ENCODE measurements at places on chromosomes 6 and 20.

GRCh38 chr6:106702451-106703110 is 73.2 kb downstream of the QRSL1 start:
- no peak for DNase-seq

DNA sequence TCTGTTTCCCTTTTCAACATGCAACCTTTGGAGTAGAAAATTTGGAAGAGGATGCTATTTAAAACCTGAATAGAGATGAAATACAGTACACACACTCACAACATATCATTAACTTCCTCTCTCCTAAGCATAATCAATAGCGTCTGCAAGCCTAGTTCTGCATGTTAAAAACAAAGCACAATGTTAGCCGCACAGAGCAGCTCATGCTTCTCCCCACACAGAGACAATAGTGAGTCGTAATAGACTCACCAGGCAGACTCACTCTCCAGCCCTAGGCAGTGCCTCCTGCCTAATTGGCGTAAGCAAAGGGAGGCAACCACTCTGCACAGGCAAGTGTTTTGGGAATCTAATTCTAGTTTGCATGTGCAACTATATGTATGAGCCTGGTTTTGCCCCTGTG is 45.8 kb upstream of the ARID1B start:
- no peak for DNase-seq

- DNase-seq = no peak
Measured at GRCh38 chr6:121305957-121306607, 28.2 kb downstream of the TBC1D32 start.

DNA sequence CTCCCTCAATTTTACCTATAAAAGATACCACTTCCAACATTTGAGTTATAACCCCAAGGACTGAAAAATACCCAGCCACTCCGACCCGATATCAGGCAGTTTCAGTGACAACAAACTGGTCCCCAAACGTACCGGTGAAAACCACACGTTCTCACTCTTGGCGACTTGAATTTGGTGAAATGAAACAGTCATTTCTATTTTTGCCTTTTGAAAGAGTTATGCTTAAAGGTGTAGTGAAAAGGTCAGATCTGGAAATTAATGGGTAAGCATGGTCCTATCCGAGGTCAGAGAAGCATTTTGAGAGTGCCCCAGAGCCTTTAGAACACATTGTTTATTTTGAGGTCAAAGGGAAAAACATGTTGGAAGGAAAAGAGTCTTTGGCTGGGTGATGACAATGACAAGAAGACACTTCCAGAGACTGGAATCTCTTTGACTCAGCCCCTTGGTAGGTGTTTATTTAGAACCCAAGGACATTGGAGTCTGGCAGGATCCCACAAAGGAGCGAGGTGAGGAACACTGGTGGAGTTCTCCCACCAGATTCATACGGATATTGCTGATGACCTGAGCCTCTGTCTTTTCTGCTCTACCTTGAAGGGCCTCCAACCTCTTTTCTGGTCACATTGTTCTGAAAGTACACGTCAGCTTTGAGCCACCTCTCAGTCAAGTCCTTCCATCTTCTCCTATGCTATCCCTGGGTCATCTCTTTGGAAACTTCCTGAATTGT is 235.0 kb downstream of the GMPR start:
- no peak for DNase-seq

DNA sequence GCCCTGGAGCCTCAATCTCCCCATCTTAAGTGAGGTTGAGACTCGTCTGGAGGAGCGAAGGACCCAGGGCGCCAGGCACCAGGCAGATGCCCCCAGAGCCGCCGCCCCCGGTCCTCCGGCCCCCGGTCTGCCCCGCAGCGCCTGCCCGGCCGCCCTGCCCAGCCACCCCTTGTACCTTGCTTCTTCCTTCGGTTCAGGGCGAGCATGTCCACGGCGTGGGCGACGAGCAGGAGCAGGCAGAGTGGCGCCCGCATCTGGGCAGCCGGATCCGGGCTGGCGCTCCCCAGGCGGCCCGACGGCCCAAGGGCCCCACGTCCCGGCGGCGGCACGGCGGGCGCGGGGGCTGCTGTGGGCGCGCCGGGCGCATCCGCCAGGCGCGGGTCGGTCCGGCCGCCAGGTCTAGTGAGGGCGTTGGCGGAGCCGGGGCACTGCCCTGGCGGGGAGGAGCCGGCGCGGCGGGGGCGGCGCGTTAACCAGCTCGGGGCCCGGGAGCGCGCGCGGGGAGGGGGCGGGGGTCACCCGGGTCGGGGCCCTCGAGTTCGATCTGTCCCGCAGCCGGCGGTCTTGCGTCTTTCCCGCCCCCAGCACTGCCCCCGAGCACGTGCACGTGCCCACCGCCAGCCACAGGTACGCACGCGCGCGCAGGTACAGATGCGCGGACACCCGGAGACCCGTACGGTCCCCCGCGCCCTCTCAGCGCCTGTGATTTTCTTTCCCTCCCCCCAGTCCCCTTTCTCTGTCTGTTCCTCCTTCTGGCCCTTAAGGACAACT is at the start of gene RSPO4:
Gene RSPO4 (minus strand): TSS at position 401 of the 771 bp plus-strand sequence. CDS start 147 bp downstream, at position 254.
- DNase-seq = no peak

DNA sequence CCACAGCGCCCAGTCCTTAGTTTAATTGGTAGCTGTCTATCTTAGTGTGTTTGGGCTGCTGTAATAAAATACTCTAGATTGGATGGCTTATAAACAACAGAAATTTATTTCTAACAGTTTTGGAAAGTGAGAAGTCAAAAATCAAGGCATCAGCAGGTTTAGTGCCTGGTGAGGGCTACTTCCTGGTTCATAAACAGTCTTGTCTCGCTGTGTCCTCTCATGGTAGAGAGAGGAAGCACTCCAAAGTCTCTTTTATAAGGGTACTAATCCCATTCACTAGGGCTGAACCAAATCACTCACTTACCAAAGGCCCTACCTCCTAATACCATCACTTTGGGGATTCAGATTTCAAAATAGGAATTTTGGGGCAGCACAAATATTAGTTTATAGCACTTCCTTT is 336.9 kb upstream of the RSPO3 start:
- DNase-seq = no peak

GRCh38 chr20:62896526-62896925 is 29.8 kb downstream of the DIDO1 start:
- DNase-seq = no peak

- DNase-seq = no peak
Measured at GRCh38 chr6:14567842-14568241, 450.3 kb downstream of the CD83 start.

DNA sequence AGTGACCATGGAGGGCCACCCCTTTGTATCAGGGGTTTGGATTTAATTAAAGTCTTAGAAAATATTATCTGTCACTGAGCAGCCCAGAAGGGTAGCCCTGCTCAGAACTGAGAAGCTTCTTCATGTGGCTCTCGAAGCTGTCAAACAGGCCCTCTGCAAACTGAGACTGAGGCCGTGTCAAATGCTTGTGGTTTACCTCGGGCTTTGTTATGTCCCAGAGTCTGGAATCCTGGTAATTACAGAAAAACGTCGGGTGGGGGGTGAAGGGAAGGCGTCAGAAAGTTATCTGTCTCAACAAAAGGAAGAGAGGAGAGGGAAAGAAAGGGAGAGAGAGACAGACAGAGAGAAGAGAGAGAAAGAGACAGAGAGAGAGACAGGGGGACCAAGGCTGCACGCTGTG is 200.8 kb downstream of the BMP7 start:
- no peak for DNase-seq

- no peak for DNase-seq
Measured at GRCh38 chr6:141133346-141133745, 999.4 kb upstream of the GJE1 start.

DNA sequence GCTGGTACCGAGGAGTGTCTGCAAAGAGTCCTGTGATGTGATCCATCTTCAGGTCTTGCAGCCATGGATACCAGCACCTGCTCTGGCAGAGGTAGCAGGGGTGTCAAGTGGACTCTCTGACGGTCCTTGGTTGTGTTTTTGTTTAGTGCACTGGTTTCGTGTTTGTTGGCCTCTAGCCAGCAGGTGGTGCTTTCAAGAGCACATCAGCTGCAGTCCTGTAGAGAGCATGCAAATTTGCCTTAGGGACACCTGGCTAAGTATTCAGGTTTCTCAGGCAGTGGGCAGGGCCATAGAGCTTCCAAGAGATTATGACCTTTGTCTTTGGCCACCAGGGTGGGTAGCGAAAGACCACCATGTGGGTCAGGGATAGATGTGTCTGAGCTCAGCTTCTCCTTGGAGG is 14.5 kb upstream of the RGS17 start:
- DNase-seq = no peak

DNA sequence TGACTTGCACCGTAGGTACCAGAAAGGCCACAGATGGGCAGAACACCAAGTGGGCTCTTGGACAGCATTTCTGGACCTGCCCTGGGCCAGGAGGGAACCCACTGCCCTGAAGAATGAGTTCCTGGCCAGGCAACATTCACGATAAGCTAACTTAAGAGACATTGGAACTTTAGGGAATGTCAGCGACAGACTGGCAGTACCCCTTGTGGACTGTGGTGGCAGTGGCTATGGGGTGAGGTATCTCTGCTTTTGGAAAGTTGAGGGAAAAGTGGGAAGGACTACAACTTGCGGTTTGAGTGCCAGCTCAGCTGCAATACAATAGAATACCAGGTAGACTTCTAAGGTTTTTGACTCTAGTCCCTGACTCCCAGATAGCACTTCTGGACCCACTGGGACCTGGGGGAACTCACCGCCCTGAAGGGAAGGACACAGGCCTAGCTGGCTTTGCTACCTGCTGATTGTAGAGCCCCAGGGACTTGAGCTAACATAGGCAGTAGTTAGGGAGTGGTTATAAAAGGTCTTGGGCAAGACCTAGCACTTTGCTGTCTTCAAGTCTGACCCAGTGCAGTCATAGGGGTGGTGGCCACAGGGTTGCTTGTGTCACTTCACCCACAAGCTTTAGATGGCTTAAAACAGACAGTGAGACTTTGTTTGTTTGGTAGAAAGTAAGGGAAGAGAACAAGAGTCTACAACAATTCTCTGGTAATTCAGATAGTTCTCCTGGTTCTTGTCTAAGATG is 617.6 kb downstream of the COL12A1 start:
- DNase-seq = no peak

DNA sequence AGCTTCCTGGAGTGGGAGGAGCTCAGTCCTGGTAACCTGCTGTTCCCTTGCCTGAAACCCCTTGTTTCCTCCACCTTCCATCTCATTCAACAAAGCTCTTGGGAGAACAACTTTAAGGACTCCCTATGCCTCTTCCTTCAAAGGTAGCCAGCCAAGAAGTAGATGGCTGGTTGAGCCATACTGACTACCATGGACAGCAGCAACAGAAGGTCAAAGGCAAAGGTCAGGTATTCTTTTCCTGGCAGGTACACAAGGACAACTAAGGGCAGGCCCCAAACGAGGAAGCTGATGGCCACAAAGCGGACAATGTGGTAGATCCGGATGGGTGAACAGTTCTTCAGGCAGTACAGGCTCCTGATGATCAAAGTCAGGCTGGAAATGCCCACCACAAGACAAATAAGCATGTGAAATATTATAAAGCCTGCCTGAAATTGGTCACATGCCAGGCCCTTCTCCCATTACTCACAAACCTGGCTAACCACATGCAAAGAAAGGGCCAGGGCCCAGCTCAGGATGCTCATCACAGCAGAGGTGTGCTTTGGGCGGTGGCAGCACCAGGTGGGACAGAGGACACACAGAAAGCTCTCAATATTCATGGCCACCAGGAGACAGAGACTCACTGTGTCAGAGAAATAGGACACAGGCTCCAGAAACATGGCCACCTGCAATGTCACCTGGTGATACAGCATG is 21.7 kb downstream of the UBD start:
- no peak for DNase-seq

- DNase-seq = no peak
Measured at GRCh38 chr6:62737792-62738191, 451.8 kb upstream of the KHDRBS2 start.

All from hippocampal formation (tissue), 2 donors.